AML-193 (cell line): ENCODE measurements at places on chromosomes 12 and 14.

GRCh38 chr12:108773798-108774788, 42.8 kb upstream of the CORO1C start:
- DNase-seq = no peak

DNA sequence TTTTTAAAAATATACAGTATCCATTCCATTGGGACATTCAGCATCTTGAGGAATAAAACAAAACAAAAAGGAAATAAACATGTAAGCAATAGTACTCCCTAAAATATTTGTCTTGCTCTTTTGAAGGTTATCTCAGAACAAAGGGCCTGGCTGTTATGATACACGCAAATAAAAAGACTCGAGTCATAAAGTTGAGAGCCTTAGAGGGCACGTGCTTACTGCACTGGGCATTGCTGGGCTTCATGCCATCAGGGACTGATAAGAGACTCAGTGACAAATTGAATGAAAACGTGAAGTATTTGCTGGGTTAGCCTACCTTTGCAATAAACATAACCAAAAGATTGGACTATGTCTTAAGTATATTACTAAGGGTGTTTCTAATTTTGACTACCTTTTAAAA, 118.9 kb downstream of the SLC35F4 start:
- no peak for DNase-seq

- no peak for DNase-seq
Observed at GRCh38 chr12:55688716-55689655, 18.7 kb downstream of the ITGA7 start.

GRCh38 chr12:113086249-113087164, 30.0 kb downstream of the DTX1 start:
- no peak for DNase-seq

GRCh38 chr14:22843123-22843925, 6.9 kb downstream of the MMP14 start:
- no peak for DNase-seq
